ENCODE measurements at places on chromosomes 13 and 19.

GRCh38 chr19:8662263-8662662 is 31.8 kb downstream of the NFILZ start:
- no peak for DNase-seq

DNA sequence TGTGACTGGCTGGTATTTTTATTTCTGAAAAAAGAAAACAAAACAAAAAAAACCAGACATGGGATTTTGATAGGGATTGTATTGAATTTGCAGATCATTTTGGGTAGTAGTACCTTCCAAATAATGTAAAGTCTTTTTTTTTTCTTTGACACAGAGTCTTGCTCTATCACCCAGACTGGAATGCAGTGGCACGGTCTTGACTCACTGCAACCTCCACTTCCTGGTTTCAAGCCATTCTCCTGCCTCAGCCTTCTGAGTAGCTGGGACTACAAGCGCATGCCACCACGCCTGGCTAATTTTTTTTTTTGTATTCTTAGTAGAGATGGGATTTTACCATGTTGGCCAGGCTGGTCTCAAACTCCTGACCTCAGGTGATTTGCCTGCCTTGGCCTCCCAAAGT is 4.2 kb downstream of the ZNF101 start:
- no peak for DNase-seq

DNA sequence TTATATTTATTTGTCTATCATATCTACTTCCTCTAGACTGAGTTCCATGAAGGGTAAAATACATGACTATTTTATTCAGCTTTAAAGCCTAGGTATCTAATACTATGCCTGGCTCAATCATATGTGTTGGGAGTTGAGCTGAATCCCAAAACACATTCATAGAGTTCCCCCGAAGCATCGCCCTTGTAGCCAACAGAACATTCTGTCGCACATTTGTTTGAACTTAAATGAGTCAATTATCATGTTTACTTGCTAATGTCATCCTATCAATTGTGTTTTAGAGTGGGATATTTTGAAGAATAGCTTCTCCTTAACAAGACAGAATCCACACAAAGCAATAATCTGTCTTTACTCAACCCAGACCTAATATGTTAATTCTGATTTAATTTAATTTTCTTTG is 252.4 kb downstream of the HS6ST3 start:
- DNase-seq = no peak

DNA sequence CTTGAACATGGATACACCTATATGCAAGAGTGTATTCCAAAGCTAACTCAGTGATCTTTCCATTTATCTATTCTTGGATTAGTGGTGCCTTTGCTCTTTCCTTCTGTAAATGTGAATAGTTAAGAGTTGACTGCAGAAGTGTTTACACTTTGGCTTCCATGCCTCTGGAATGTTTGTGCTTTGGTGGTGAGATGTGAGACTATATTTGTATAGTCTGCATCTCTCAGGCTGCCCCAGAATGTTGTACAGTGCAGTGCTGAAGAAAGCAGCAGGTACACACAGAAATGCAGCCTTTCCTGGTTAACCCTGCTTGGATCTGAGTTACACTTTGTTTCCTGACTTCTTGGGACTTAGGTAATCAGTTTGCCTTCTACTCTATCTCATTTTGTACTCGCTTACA is 90.2 kb downstream of the DNAJC15 start:
- DNase-seq = peak; percentile 70

DNA sequence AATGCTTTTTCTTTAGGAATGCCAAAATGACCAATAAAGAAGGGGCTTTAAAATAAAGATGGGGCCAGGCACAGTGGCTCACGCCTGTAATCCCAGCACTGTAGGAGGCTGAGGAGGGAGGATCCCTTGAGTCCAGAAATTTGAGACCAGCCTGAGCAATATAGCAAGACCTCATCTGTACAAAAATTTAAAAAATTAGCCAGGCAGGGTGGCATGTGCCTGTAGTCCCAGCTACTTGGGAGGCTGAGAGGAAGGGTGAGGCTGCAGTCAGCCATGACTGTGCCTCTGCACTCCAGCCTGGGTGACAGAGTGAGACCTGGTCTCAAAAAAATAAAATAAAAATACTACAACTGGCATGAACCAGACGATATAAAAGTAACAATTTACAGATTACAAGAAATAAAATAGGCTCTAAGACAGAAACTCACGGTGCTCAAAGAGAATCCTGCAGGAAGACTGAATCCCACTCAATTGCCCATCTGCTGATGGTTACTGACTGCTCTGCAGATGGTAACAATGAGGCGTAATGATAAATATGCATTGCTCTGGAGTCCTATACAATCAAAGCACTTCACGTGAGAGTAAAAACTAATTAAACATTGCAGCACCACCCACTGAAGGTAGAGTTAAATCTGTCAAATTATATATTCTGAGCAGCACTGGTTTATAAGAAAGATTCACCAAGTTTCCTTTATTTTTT is 93.2 kb downstream of the LHFPL6 start:
- no peak for DNase-seq

GRCh38 chr19:10796653-10797052 is 39.4 kb downstream of the TMED1 start:
- DNase-seq = no peak

- no peak for DNase-seq
Measured at GRCh38 chr13:21077788-21078353, 16.5 kb upstream of the LATS2 start.

- DNase-seq = peak; percentile 19
Measured at GRCh38 chr13:73000027-73000674, 58.7 kb upstream of the KLF5 start.

- DNase-seq = no peak
Measured at GRCh38 chr13:98311200-98311548, 134.1 kb upstream of the RNF113B start.

DNA sequence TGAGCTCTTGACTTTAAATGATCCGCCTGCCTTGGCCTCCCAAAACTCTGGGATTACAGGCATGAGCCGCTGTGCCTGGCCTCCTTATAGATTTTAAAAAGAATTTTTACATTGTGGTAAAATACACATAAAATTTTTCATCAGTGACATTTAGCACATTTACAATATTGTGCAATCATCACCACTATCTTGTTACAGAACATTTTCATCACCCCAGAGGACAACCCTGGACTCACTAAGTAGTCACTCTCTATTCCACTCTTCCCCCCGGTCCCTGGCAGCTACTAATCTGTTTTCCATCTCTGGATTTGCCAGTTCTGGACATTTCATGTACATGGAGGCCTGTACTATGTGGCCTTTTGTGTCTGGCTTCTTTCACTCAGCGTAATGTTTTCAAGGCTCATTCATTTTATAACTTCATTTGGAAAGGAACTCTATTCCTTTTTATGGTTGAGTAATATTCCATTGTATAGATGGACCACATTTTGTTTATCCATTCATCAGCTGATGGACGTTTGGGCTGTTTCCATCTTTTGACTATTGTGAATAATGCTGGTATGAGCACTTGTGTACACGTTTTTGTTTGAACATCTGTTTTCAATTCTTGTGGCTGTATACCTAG is 19.9 kb downstream of the MEGF8 start:
- DNase-seq = peak; percentile 38

DNA sequence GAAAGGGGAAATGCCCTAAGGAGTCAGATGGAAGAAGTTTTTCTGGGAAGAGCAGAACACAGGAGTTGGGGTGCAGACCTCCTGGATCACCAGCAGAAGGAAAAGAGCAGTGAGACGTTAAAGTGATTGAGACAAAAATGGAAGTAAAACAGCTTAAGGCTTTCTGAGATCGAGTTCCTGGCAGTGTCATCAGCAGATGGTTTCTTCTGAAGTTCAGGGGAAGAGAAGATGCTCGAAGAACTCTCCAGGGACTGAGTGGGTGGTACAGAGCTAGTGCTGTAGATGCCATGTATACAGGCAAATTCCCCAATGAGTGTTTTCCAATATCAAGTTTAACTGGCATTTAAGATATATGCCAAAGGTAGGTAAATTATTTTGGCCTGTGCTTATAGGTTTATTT is 272.2 kb upstream of the KLF12 start:
- DNase-seq = no peak

DNA sequence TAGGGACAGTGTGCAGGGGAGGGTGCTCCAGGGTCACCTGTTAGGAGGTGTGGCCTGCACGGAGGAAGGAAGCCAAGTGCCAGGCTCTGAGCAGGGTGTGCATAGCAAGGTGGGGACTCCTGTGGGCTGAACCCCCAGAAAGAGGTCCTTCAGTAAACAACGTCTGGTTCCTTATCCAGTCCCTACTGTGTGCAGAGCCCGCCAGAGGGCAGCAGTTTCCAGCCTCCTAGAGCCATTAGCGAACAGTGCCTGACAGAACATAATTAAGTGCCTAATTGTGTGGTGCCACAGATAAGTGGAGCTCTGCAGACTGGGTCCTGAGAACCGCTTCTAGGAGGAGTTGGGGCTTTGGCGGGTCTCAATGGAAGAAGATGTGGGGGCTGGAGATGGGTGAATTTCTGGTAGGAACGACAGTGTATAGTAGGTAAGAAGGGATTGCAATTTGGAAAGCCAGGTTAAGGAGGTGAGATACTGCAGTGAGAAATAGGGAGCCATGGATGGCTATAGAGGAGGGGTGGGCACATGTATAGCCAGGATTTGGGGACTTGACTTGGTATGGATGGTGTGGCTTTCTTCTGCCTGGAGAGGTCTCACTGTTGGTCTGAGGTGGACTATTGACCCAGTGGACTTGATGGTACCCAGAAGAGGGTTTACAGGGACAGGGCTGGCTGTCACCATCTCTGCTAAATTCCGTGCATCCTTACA is 323.1 kb downstream of the ZNF536 start:
- DNase-seq = no peak

DNA sequence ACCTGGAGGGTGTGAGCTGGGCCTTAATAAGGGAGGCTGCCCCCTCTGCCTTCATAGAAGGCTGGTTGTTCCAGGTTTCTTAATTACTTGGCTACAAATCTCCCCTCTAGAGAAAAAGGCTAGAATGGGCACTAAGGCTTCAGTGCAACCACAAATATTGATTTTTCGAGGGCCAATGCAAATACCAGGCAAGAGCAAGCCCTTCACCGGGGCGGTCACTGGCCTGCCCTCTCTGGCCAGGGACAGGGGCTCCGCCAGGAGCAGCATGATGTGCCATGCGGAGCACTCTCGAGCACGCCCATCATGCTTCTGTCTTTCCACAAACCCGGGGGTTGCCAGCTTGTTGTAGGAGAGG is 127.8 kb upstream of the SPACA7 start:
- no peak for DNase-seq
